Activated naive CD4-positive, alpha-beta T cell treated with Interleukin-2 at 50 U/mL for 16 hours (primary cell): ENCODE measurements at places on chromosomes 3 and 15.

DNA sequence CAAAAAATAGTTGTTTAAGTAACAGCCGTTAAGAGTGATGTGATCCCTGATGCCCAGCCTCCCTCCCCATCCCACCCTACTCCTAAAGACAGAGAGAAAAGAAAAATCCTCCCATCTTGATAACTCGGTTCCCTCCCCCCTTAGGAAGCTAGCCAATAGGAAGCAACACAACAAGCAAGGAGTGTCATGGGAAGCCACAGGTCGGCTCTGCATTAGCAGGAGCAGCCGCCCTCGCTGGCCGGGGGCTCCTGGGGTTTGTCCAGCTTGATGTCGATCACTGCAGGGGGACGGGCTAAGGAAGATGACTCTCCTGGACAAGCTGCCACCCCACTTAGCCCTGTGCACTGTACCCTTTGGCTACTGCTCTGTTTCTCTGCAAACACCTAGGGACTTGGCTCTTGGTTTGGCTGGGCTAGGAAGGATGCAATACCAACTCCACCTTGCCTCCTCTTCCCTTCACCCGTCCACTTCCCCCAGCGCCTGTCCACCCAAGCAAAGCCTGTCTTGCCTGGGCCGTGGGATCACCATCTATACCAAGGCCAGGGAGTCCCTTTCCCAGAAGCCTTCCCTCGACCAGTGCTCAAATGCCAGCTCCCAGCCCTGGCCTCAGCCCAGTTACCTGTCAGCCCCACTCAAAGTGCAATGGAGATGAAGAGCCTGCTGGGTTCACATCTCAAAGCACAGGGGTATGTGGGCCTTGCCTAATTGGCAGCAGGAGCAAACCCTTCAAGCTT is 23.1 kb downstream of the SRPRB start:
- DNase-seq: no peak

DNA sequence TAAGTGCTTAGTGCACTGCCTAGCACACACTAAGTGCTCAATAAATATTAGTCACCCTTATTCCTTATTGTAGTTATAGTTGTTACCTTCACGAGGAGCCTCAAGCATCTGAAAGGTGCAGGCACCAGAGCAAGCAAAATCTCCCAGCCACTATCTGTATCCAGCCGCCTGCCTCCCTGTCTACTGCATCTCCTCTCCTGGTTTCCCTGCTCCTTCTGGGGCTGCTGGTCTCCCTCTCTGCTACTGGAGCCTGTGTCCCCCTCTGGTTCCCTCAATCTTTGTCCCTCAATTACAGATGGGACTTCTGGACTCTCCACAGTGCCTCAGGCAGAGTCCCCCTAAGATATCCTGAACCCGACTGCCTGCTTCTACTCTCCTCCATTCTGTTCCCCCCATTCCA is 18.8 kb downstream of the MYL3 start:
- no peak for DNase-seq

DNA sequence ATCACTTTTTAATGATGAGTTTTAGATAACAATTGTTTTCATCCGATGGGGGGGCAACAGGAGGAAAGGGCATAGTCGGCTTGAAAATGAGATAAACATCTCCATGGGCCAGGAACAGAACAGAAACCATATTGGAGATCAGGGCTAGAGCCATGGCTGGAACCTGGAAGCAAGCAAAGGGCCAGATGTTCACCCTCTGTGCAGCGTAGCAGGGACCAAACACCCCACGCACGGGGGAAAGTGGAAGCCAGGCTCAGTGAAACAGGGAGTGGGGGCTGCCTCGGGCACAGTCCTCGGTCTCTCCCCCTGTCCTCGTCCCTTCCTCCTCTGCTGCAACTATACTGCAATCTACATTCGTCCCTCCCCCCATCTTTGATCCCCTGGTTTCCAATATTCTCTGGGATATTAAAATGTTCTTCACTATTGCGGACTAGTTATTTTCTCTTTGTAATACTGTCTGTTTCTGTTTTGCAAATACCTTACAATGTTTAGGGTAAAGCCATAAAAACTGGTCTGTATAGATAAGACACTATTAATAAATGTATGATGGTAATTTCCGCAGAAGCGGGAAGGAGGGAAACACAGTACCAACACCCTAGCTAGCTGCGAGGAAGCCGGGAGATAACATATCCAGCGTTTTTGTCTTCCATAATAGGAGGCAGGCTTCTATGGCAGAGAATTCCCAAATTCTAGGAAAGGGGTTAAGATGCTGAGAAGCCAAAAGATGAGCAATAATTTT is 121.5 kb downstream of the XXYLT1 start:
- DNase-seq: no peak

DNA sequence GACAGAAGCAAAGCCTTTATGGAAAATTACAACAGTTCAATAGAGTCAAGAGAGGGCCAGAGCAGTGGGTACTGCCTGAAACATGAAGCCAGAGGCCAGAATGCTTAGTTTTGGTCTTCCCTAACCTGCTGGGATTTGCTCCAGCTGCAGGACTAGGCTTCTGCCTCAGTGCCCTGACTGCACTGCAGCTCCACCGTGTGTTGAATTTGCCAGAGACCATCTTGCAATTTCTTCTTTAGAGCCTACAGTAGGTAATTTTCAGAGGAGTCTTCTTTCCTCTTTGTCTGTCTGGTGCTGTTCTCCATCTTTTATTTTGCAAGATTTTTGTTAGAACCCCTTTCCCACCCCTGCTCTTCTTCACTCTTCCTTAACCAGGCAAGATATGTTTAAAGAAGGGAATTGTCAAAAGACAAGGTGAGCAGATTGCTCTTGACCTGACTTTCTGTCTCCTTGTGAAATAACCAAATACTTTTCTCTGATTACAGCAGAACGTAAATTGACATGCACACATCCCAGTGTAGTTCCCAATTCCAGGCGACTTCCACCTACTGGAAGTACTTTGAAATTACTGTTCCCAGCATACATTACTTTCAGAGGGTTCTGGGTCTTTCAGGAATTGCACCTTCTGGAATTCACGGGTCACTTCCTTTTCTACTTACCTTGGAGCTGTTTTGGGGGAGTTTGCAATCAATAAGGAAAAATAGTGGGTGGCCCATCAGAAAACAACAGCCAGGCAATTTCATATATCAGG is 161.2 kb downstream of the MINAR1 start:
- DNase-seq: no peak
